Stimulated activated CD4-positive, alpha-beta T cell treated with anti-CD3 and anti-CD28 coated beads, Interleukin-1b, Interleukin-23, amount 100 ng/mL, for 1 hour (primary cell): ENCODE measurements at places on chromosomes 5 and 9.

DNA sequence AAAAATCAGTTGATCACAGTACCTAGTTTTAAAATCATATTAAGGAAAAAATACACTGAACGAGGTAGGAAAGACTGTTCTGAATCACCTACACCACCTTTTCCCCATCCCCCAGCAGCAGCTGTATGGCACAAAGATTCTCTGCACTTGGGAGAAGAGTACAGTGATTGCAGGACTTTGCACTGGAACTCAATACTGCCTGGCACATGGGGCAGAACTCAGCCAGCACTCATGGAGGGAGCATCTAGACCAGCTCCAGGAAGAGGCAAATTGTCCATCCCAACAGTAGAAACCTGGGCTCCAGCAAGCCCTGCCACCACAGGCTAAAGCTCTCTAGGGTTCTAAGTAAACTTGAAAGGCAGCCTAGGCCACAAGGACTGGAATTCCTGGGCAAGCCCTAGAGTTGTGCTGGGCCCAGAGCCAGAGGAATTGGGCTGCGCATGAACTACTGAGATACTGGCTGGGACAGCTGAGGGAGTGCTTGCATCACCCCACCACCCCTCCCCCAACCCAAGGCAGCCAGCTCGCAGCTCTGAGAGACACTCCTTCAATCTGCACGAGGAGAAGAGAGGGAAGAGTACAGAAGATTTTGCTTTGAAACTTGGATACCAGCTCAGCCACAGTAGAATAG lies 654.4 kb upstream of the CDH6 start:
- DNase-seq, result no peak

DNA sequence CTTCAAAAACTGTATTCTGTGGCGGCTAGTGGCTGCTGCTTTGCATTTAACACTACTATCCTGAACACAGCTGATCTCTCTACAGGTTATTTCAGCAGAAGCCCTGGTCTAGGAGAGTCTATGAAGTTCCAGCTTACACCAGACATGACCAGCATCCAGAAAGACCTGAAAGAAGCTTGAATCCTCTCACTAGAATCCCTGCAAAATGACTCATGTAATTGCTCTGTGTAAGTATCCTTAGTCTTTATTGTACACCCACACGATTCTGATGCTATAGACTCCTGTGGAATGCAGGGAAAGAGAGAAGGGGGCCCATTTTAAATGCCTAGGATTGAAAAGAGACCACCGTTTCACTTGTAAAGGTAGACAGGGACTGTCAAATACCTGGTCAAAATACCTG lies 859 bp upstream of the GRIA1 start:
- no peak for DNase-seq

DNA sequence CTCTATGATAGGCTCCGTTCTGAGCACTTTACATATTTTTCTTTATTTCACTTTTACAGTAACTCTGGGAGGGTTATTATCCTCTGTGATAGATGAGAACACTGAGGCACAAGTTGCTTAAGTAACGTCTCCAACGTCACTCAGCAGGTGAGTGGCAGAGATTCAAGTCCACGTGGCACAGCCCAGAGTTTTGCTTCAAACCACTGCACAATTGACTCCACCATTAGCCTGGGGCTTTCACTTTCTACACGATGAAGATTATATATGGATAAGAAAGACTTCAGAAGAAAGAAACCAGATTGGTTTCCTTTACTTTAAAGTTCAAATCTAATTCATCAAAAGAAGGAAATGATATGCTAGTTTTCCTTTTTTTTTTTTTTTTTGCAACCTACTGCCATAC lies 245.9 kb downstream of the SYK start:
- DNase-seq, result no peak

- DNase-seq, result no peak
Observed at GRCh38 chr9:15696979-15697378, 144.1 kb downstream of the CCDC171 start.

DNA sequence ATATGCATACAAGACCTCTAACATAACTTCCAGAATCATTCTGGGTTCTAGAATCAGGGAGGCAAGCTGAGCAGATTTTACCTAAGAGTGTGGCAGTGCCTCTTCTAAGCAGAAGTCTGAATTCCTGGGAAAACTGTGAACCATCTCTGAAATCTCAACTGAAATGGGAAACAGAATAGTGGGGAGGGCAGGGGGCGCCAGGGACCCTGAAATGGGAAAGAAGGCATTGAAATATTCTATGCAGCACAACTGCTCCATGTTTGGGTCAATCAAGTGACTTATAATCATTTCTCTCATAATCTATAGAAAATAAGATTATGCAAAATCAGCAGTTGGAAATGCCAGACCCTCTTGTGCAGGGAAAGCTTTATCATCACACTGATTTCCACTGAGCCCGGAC lies 156.1 kb downstream of the EBF1 start:
- no peak for DNase-seq

DNA sequence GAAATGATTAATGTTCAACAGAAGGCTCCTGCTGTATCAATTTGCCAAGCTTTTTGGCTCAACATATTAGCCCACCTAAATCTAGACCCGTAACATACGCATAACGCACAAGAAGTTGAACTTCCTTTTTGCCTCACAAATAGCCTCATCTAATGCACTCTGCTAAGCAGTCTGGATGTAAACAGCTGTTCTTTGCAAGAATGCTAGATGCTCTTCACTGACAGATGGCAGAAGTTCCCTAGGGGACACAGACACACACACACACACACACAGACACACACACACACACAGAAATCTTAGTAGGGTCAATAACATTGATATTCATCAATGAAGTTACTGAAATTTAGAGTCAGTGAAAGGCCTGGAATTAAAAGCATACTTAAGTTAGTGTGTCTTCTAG lies 13.2 kb upstream of the PCA3 start:
- DNase-seq, result no peak

DNA sequence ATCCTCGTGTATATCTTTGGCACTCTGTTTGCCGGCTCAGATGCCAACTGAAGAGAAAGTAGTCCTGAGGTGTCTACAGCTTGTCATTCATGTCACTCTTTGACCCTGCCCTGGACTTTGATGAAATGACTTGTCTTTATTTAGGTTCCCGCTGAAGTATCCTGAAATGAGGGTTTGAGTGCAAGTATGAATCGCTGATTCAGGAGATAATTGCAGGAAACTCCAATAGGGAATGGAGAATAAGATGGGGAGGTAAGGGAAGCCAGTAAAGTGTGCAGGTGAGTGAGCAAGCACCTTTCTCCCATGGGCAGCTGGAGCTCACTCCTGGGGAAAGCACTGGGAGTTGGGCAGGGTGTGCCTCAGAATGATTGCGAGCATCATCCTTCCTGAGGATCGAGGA lies 50.3 kb upstream of the ZFR start:
- no peak for DNase-seq

- DNase-seq, result no peak
Observed at GRCh38 chr5:175870820-175871447, 444 bp upstream of the CPLX2 start.
